T-helper 2 cell (primary cell): ENCODE measurements at places on chromosomes 6 and 20.

DNA sequence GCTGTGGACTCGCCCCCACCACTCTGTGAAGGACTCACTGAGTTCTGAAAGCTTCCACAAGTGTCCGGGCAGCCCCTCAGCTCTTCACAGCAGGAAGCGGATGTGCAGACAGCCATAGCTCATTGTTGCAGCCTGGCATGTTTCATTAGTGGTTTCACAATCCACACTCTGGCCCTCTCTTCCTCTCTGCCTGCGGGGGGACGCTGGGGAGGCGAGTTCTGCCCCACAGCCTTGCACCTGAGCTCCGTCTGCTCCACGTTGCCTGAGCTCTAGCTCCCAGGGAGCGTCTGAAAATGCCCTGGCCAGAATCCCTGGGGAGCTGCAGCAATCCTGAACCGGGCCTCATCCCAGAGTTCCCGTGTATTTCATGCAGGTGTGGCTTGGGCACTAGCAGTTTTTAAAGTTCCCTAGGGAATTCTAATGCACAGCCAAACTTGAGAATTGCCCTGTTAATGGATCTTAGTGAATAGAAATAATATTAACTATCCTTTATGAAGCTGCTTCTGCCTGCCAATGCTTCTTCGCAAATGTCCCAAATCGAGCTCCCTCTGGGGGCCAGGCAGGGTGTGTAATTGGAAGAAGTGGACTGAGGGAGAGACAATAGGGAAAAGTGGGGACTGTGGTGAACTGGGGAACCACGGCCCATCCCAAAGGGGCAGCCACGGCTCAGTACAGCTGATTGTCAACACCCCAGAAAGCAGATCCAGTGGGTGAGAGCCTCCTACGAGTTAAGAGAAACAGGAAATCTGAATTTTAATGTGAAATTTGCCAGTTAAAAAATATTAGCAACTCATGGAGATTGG is 51.5 kb downstream of the CTCFL start:
- no peak for DNase-seq

DNA sequence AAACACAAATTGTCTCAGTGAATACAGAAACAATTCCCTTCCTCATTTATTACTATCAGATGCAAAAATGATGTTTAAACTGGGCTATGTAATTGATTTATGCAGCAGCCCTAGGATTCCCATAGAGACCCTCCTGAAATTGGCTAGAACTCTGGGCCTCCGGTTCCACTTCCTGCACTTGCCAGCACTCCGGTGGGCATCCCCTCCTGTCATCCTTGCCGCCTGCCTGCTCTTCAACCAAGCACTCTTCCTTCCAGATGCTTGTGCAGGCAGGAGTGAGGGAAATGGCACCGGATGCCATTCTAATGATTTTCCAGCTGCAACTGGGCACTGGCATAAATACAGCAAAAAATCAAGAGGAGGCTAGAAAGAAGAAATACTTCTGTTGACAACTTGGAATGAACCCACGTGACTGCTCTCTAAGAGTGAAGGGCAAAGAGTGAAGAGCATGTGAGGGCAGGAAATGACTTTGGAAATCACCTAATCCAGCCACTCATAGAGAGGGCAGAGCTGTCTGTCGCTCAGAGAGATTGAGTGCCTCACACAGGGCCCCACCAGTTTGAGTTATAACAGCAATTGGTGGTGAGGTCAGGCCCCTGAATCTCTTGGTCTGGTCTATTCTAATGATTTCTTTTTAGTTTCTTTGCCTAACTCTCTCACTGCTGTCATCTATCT is 3.7 kb upstream of the NEDD9 start:
- DNase-seq, result peak; percentile 10

DNA sequence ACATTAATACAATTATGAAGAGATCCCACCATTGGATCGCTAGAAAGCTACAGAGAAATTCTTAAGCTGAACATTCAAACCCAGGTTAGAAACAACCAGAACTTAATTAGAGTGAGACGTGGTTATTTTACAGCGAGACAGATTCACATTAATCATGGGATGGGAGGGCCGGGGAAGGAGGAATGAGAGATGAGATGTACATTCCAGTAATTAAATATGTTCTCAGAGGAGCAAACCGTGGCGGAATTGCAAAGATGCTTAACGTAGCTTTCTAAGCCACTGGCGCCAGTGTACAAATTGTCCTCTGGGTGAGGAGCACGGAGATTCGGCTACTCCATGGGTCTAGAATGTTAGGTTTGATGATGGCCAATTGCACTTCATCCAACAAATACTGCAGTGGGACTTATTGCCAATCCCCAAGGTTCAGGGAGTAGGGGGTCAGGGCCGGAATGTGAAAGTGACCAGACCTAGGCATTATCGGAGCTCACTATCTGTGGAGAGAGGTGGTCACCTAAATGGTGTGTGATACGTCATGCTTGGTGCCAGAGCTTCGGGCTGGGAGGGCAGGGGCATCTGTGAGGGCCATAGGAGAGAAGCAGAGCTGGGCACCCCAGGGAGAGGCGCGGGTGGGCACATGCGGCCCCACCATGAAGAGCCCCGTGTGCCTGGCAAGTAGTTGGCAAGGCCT is 114.7 kb downstream of the EDN3 start:
- no peak for DNase-seq

DNA sequence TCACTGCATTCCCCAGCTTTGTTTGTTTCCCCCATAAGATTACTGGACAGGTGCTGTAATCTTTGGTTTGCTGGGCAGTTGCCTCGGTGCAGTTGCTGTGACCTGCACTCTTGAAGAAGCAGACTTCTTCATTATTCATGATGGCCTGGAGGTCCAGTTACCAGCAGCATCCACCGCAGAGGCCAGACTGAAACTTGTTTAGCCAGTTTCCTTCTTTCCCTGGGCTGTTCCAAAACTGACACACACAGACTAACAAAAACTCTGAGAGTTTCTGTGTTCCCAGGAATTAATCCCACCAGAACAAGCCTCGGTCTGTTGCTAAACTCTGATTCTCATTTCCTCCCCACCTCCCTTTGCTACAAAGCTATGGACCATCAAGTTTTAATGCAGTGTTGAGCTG is 144.1 kb downstream of the QRSL1 start:
- DNase-seq, result no peak

DNA sequence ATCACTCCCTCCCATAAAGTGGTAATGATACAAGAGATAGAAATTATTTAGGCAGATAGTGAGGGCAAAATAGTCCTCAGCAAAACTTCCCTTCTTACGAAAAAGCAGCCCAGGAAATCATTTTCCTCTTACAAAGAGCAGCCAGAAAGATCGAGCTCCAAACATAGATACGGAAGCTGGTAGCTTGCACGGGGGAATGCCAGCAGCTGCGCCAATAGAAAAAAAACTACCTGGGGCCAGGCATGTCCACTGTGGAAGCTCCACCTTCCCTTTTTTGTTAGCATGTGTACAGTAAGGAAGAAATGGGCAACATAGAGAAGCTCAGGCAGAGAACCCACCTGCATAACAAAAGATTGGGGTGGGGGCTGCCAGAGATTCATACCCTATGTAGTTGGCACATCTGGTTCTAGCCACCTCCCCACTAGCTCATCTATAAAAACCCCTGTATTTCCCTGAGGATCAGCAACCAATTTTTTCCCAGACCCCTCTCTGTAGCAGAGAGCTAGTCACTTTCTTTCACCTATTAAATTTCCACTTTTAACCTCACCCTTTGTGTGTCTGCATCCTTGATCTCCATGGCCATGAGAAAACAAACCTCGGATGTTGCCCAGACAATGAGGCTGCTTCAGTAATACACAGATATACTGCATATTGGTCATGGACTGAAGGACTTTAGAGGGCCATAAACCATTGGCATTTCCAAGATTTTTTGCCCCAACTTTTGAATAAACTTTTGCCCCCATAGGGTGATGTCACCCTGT is 52.1 kb downstream of the SOD2 start:
- no peak for DNase-seq

- DNase-seq, result no peak
Observed at GRCh38 chr6:2760882-2761842, 4.0 kb upstream of the WRNIP1 start.

- DNase-seq, result no peak
Observed at GRCh38 chr6:137914530-137915193, 47.6 kb downstream of the TNFAIP3 start.

- DNase-seq, result no peak
Observed at GRCh38 chr20:9276966-9277468, 208.1 kb downstream of the PLCB4 start.

DNA sequence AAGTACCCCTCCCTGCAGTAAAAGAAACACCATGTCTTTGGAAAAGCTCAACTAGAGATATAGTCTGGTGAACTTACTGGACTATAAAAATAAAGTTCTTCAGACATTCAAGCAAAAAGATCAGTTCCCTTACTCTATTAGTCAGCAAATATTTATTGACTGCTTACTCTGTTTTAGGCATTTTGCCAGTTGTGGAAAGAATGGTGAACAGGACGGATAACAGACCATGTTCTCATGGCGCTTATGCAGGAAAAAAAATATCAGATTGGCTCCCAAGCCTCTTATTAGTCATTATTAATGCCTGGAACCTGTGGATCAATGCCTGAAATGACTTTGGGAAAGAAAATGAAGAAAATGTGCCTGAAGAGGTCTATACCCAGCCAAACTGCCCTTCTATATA is 282.2 kb upstream of the EPHA7 start:
- no peak for DNase-seq

DNA sequence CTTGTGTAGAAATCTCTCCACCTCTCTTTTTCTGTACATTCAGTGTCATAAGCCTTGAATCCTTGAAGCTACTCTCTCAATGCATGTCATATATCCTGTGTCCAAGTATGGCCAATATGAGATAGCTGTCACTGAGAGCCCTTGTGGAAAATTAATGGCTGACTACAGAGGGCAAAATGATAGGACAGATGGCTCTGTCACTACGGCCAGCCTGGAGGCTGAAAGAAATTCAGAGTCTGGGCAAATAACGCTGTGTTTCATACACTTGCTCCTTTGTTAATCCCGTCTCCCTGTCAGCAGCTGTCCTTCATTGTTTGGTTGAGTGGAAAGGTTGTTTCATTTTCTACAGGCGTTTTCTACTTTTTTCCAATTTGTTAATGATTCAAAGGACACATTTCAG is 70.4 kb upstream of the VGLL2 start:
- no peak for DNase-seq

GRCh38 chr6:77454386-77454785 is 8.9 kb downstream of the HTR1B start:
- no peak for DNase-seq

DNA sequence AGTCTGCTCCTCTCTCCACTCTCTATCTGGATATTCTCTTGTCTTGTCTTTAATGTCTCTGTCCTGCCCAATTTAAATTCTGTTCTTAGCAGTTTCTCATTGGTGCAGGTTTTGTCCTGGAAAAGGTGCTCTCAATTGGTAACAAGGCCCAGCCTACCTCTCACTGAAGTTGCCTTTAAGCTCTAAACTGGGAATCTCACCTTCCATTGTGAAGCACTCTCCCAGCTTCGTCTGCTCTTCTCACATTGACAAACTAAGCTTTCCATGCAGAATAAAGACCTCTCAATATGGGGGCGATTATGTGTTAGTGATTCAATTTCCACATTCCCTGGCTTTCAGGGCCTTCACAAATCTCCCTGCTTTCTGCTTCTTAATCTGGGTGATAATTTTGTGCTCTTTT is 1712.2 kb downstream of the GRIK2 start:
- no peak for DNase-seq

DNA sequence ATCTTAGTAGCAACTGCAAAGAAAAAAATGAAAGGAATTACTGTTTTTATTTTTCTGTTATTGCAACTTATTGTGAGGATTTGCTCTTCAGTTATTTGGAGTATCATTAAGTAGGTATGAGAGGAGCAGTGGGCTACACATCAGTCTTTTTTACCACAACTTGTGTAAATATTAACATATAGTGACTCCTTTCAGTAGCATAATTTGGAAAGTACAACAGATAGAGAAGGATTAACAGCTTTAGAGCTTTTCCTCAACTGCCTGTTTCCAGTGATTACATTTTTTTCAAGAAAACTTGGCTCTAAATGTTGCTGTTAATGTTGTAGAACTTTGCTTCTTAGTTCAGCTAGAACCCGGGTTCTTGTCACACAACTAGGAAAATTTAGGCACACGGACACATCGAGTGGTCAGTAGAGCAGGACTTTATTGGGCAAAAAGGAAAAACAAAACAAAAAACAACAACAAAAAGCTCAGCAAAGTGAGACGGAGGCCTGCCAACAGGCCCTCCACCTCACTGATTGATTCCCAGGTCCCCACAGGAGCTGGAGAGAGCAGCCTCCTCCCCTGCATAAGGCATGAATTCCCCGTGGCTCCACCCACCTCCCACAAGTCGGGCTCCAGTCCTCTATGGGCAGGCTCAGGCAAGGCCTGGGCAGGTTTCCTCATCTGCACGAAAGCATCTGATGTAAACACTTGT is 75.1 kb downstream of the ADGRG6 start:
- DNase-seq, result no peak

DNA sequence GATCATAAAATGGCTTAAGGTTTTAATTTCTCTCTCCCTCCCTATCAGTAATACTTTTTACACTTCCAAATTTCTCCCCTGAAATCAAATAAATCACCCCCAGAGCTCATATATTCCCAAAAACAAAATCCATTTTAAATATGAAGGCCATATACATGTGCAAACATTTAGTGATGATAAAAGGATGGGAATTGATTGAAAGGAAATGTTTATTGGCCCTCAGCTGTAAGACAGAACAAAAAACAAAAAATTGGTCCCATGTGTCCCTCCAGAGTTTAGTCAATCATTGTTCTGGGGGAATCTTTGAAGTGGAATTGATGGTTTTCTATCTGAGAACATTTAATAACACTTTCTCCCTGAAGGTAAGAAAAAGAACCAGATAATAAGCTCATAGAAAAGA is 91.7 kb downstream of the COL12A1 start:
- no peak for DNase-seq

DNA sequence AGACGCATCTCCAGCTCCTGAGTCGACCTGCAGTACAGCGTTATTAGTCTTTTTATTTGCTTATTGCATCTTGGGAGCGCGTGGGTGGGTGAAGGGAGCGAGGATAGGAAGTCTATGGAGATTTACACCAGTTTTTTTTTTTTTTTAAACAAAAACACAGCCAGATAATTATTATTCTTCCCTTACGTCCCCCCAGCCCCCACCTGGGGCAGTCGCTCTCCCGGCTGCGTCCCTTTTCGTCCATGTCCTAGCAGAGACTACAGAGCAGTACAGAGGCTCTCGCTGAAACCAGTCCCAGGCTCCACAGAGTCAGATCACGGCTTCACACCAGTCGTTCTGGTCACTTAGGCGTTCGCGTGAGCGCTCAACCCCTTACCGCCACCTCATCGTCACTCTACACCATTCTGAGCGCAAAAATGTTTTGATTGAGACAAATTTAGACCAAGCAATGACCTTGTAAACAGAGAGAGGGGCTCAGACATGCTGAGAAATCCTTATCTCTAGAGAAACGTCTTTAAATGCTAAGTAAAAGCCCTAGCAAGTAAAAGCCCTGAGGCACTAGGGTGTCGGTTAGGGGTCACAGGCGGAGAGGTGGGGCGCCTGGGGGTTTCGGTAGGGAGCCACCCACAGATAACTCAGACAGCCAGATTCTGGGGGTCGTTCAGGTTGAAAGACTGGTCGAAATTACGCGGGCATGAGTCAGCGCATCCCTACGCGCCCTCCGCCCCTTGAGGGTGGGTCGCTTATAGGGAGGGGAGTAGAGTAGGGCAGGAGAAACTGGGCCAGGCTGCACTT is 975 bp upstream of the PPT2 start:
- DNase-seq, result no peak

- no peak for DNase-seq
Observed at GRCh38 chr6:87588756-87589407, 905 bp downstream of the RARS2 start.
